ENCODE measurements at places on chromosomes 2 and 18.

GRCh38 chr2:210392469-210392881 is 77.5 kb upstream of the MYL1 start:
- DNase-seq, result no peak

DNA sequence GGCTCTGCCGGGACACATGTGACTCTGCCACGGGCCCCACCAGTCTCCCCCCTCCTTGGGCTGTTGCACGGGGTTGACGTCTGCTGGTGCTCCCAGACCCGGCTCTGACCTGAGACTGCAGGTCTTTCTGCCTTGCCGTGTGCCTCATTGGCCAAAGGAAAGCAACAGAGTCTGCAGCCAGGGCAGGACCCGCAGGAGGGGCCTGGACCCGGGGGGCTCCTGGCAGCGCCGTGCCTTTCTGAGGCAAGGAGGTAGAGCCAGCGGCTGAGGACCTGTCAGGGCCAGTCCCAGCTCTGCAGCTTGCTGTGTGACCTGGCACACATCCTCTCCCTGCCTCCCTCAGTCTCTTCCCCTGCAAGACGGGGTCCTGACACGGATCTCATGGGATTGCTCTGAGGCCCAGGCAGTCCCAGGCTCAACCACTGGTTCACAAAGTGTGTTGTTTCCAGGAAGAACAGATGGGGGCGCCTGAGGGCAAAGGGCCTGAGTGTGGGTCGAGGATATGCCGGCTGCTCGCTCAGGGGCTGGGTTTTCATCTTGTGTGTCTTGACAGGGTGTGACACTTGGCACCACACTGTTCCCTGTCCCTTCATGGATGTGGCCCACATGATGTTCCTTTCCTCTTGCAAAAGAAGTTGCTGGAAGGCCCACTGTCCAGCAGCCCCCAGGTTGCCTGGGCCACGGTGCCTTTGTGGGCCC is 9.0 kb downstream of the CAPN10 start:
- DNase-seq, result peak; percentile 61

DNA sequence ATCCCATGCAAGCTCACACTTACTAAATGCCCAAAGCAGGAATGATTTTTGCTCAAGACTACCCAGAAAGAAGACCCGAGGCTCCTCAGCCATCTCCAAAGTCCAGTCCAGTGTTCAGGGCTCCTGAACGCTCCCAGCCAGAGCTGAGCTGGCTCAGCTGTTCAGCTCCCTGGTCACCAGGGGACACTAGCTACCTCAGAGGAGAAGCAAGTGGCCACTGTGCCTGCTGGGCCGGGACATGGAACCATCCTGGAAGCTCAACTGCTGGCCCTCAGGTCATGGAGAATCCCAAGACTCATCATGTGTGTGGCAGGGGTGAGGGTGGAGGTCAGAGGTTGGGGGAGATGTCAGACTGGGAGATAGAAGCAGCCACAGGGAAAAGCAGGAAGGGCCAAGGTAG is 89.0 kb downstream of the GALNT14 start:
- peak; percentile 31 for DNase-seq

DNA sequence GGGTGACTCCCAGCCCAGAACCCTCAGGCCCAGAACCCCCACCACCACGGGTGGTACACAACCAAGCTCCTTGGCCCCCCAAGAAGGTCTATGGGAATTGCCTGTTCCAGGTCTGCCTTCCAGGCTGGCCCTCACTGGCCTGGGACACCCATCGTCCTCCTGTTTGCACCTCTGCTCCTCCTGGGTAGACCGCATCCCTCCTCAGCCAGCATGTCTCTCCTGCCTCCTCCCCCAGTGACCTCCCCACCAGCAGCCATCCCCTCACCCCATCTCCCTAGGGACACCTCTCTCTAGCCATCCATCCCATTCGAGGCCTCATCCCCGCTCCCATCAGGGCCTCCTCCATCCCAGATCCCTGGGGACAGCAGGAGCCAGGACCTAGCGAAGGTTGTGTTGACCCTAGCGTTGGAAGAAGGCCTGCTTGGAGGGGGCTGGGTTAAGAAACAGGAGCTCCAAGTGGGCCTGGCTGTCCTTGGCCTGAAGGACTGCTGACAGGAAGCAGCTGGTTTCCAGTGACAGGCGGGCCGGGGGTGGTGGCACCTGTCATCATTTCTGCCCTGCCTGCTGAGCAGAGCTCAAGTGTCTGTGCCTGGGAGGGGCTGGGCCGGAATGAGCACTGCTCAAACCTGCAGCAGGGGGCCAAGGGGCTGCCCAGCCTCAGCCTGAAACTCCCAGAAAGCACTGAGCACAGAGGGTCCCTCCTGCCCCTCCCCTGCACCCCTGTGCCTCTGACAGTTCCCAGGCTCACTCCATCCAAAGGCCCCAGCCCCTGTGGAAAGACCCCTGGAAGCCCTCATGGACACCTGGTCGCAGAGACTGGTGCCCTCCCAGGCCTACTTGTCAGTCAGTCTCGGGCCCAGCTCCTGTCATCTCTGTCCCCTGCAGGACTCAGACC is 96.0 kb upstream of the OTOS start:
- peak; percentile 87 for DNase-seq

- DNase-seq, result no peak
These were observed 72.7 kb upstream of the ITPRID2 start for GRCh38 chr2:181818840-181819239.

- DNase-seq, result no peak
These were observed 122.6 kb upstream of the PIEZO2 start for GRCh38 chr18:11271954-11272353.

GRCh38 chr2:105569606-105570005 is 170.8 kb upstream of the FHL2 start:
- DNase-seq, result no peak

DNA sequence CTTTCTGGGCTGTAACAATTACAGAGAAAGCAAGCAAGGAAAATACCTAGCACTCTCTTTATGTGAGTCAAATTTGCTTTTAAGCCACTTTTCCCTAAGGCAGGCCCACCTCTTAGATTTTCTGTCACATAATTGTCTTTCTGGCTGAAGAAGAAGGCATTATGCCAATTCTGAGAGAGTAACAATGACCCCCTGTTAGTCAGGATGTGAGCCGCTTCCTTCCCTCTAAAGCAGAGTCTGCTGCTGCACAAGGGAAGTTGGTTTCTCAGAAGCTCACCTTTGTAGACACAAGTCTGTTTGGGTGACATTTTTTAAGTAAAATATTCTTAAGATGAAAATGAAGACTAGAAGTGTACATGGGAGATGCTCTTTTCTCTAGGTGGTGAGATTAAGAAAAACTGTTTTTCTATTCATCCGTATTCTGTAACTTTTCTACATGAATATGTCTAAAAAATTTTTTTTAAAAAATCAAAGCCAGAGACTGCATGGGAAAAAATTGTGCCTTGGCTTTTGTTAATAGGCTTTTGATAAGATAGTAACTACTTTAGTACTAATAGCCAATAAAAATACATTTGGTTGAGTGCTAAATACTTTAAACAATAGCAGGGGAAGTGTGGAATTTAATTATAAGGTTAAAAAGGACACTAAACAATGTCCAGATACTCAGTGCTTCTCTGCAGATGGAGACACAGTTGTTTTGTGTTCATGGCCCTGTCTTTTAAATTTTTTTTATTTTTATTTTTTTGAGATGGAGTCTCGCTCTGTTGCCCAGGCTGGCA is 33.4 kb upstream of the VPS54 start:
- no peak for DNase-seq

DNA sequence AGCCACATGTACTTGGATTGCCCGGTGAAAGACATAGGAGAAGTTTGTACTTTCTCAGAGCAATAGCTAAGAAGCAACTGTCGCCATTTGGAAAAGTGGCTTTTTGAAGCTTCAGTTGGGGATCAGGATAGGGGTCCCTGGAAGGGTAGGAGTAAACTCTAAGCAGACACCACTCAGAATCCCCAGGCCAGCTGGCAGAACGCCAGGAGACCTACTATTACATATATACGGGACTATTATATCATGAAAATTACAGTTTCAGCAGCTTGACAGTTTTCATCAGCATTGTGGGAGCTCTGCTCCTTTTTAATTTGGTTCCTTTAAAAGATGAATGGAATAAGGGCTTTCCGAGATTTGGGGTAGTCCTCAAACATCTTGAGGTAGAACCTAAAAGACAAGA is 54.9 kb downstream of the SRD5A2 start:
- DNase-seq, result no peak

GRCh38 chr2:99188357-99188756 is 7.4 kb downstream of the MRPL30 start:
- no peak for DNase-seq

DNA sequence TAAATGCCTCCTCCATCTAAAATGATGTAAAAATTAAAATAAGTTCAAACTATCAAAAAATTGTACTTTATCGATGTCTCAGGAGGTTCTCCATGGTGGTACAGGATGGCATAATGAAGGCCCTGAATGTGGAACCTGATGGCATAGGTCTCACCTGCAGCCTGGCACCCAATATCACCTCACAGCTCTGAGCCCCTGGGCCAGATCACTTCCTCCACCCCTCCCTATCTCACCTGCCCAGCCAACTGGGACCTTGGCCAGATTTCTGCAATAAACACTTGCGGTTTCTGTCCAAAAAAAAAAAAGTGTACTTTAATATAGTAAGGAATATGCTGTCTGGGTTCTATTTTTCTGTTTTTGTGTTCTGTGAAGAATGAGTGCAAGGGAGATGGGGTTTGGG is 6.7 kb upstream of the RBM45 start:
- no peak for DNase-seq

GRCh38 chr18:13221869-13222855 is 3.6 kb downstream of the LDLRAD4 start:
- no peak for DNase-seq

DNA sequence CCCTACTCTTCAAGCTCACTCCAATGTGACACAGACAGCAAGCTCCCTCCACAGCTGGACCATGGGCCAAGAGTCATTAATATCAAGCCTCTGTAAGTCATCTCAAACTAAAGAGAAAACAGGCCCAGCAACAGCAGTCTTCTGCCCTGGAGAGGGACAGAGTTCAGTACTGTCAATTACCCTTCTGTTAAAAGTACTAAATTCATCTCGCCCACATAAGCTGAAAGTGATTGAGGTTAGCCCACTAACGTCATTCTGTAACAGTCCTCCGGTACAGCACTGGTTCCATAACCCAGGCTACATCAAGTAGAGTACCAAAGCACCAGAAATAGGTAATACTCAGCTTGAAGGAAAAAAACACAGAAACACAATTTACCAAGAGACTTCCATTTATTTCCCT is 25.9 kb downstream of the THADA start:
- DNase-seq, result no peak

DNA sequence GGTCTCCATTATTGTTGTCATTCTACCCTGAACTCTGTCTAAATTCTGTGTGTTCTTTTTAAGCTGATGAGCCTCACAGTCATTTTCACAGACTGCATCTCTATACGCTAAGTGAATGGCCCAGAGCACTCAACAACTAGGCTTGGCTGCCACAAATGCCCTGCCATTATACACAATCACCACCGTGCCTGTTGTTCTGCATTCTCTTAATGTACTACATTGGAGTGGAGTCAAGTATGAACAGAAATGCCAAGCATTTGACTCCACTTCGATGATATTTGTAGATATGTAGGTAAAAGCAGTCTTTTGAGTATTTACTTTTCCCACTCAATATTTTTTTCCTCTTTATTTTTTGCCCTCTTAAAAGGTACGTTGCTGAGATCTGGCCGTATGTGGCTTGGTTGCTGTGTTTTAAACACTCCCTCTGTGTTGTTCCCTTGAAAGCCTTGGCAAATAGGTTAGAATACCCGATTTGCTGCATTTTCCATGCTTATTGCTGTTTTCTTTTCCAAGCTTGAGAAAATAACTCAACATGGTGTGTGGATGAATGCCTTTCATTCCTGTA is 36.2 kb upstream of the TMEFF2 start:
- DNase-seq, result no peak

- DNase-seq, result no peak
These were observed 259.0 kb downstream of the CALCRL start for GRCh38 chr2:187188783-187189631.

DNA sequence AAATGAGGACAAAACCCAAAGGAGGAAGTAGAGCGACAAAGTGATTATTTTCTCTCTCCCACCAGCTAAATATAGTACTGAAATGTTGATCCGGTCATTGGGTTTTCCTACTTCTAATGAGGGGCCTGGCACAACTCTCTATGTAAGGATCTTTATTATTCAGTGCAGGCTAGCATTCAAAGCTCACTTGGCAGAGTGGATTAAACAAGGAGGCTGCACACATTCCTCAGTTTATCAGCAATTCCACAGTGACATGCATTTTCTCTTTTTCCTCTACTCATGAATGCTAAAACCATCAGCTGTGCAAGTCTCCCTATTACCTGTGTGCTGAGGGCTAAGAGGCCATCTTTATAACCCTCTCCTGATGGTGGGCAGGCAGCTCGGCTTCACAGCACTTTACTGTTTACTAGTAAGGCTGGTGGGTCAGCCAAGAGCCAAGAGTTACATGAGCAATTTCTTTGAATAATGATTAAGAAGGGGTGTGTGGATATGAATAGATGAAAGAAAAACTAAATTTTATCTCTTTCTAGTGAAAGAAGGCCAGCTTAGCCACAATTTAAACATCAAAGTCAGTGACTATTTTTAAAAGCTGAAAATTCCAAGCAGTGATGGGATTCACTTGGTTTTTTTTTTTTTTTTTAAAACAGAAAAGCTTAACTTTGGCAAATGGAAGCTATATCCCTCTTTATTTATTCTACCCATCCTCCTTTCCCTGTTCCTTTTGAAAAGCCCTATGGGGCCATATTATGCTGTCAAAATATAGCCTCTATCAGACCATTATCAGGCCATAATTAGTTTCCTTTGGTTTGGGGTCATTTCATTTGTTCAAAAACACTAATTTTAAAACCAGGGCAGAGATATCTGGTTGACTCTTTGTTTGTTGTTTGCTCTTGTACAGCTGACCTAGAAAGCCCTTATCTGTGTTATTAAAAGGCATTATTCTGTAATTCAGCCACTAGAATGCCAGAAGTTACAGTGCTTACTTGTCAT is 111.0 kb downstream of the RBM43 start:
- DNase-seq, result no peak

GRCh38 chr2:233449081-233449901 is 95.0 kb downstream of the DGKD start:
- peak; percentile 69 for DNase-seq

- no peak for DNase-seq
These were observed 321.8 kb upstream of the SPRED2 start for GRCh38 chr2:65754219-65754618.

DNA sequence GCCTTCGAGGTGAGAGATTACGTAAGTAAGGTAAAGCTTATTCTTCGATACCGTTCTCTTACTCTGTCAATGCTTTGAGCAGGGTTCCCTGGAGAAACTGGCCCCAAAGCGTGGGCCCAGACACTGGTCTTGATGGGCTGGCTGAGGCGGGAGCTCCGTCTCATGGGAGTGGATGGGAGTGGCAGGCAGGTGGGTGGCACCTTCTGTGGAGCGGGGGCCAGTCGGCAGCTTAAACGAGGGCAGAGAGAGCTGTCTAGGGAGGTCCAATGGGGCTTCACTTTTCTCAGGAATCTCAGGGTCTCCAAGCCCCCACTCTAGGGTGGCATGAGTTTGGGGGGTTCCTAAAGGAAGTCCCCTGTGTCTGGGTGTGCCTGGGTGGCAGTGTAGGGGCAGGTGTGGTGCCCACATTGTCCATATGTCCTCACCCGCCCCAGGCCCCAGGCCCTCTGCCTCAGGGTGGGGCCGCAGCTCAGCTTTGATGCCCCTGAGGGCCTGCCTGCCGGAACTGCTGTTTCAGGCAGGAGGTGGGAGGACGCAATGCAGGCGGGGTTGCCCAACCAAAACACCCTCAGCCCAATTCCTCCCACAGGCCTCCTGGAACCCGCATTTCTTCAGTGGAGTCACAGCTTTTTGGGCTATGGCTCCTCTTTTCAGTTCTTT is 32.5 kb upstream of the FOSL2 start:
- DNase-seq, result no peak
